ENCODE measurements at places on chromosomes 5 and 9.

DNA sequence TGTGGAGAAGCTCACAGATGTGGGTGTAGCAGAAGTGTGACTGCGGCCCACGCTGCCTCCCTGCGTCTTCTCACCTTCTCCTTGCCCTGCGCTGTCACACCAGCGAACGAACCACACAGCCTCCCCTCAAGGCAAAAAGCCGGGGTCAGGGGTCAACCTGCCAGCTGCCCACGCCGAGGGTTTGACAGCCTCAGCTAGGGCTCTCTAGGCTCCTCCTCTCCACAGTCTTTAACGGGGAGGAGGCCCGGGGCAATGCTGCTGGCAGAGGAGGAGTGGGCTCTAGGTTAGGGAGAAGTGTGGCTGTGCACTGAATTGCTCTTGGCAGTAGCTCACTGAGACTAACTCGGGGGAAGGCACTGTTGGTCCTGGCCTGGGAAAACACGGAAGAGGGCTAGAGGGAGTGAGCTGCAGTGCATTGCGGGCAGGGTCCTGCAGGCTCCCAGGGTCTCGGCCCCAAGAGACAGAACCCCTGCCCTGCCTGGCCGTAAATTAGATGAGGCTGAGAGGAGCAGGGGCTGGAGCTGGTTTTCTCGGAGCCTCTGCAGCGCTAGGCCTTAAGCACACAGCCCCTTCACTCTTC is 4.2 kb upstream of the TRIM52 start:
- DNase-seq = no peak

DNA sequence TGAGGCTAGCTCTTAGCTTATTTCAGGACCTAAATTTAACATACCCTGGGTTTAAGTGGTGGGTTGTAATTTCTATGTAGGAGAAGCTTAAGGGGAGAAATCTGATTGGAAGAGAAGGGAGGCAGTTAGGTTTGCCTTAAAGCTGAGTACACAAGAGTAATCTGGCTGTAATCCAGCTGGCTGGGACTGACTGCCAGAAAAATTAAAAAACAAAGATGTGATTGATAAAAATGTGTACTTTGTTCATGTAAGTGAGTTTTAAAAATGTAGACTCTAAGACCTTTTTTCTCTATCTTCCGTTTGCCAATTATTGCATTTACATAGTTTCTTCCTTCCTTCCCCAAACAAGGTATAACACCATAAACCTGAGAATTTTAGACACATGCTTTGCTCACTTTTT is 17.5 kb upstream of the MSMP start:
- peak; percentile 75 for DNase-seq

GRCh38 chr5:56330167-56330566 is 97.0 kb upstream of the ANKRD55 start:
- no peak for DNase-seq

GRCh38 chr9:23321049-23321448 is 505.0 kb downstream of the ELAVL2 start:
- peak; percentile 18 for DNase-seq

DNA sequence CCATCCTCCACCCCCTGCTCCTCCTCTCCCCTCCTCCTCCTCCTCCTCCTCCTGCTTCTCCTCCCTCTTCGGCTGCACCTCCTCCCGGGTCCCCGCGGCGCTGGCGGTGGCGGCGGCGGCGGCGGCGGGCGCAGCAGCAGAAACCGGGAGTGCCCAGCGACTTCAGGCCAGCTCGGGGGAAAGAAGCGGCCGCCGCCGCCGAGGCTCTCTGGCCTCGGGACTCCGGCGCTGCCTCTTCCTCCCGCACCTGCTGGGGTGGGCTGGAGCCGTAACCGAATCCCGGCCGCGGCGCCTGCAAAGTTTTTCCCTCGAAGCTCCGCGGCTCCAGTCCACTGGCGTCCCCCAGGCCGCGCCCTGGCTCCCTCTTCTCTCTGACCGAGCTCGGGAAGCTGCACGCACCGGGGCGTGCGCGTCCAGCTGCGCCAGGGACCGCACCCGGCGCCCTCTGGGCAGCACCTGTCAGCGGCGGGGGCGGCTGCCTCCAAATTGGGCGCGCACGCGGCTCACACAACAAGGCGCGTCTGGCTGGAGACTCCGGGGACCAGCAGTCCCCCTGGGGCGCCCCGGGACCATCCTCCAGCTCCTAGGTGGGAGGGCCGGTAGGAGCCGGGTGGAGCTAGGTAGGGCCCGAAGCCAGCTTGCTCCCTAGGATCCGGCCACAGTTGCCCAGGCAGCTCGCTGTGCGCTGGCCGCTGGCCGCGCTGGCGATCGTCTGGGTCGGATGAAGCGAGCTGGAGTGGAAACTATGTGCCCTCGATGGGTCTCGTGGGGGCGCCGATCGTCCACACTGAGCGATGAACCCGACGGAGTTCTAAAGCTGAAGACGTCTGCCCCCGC is at the start of gene MCTP1:
TSS of gene MCTP1 (minus strand) at position 523 of the 837 bp plus-strand sequence.
- DNase-seq = no peak

DNA sequence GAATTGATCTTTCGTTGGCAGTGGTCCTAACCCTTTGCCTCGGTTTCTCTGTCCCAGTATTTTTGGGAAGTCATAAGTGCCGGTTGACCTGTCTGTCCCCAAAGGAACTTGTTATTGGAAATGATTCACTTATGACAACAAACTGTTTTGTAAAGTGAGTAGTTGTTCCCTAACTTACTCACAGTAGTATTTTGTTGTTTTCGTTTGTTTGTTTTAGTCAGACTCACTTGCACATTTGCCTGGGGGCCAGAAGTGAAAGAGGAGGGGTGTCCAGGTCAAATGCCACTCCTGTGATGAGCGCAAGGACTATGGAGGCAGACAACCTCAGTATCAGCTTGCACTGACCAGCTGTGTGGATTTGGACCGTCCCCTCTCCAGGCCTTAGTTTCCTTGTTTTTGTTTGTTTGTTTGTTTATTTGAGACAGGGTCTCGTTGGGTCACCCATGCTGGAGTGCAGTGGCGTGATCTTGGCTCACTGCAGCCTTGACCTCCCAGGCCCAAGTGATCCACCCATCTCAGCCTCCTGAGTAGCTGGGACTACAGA is 47.3 kb downstream of the ANKRD55 start:
- no peak for DNase-seq

GRCh38 chr9:88874391-88874790 is 116.9 kb upstream of the S1PR3 start:
- DNase-seq = no peak

- no peak for DNase-seq
Observed at GRCh38 chr9:33165263-33166151, 1.6 kb downstream of the B4GALT1 start.

- no peak for DNase-seq
Observed at GRCh38 chr9:117825609-117826347, 121.6 kb downstream of the TLR4 start.

GRCh38 chr9:135228345-135228982 is 141.0 kb downstream of the OLFM1 start:
- no peak for DNase-seq

- no peak for DNase-seq
Observed at GRCh38 chr5:127858116-127858784, 155.1 kb downstream of the CCDC192 start.

DNA sequence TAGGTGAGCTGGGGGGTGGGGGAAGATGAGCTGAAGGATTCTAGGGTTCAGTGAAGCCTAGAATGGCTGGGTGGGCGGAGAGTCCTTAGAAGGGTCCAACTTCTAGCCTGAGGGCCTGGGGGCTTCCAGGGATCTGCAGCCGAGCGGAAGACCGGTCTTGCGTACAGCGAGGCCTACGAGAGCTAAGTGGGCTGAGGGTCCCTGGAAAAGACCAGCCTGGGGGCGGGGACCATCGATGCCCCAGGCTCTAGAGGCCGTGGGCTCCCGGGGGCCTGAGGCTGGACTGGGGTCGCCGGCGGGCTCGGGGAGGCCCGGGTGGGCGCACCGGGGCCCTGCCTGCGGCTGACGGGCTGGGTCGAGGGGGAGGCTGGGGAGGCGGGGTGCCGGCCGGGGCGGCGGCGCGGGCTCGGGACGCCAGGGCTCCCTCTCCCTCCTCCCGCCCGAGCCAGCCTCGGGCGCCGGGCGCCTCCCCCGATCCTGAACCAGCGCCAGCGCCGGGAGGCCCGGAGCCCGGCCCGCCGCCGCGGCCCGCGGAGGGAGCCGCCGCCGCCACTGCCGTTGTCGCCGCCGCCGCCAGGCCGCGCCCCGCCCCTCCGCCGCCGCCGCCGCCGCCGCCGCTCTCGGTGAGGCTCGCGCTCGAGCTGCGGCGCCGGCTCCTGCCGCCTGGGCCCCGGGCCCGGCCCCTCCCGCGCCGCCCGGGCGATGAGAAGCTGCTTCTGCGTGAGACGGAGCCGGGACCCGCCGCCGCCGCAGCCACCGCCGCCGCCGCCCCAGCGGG is at the start of gene MVB12B:
TSS of gene MVB12B (plus strand) at position 602 of the 778 bp plus-strand sequence. CDS start at position 703, 101 bp downstream.
- DNase-seq = no peak

- DNase-seq = no peak
Observed at GRCh38 chr5:17289681-17290539, 72.5 kb downstream of the BASP1 start.

All from SHP77 treated with DMSO at 0.1 percent for 48 hours (cell line).